ENCODE measurements at places on chromosomes 7 and 10.

DNA sequence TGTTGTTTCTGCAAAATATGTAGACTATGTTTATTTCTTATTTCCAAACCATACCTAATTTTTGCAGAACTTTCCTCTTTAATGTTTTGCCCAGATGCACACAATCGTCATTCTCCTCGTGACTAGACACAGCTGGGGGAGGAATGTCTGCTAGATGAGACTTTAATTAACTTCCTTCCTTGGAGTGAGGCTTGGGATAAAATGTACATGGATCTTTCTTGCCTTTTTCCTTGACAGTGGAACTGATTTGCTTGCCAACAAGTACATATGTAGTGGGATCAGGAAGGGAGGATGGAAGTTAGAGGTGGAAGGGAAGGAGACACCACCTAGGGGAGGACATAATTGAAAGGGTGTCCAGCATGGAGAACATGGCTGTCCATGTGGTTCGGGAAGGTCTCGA is 172.5 kb downstream of the VTI1A start:
- DNase-seq, result no peak

DNA sequence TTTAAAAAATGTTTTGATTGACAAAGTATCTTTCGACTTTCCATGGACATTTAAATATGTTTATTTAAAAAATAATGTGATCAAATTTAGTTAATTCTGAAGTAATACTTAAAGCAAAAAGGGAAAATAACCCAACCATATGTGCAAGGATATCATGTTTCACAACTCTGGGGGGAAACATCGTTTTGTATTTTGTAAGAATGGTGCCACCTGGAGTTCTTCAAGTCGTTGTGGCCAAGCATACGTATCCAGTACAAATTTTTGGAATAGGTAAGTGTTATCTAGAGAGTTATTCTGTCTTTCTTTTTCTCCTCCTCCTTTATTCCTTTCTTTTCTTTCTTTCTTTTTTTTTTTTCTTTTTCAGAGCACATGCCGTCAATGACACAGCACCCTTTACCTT is 176.2 kb upstream of the CSTF2T start:
- DNase-seq, result no peak

DNA sequence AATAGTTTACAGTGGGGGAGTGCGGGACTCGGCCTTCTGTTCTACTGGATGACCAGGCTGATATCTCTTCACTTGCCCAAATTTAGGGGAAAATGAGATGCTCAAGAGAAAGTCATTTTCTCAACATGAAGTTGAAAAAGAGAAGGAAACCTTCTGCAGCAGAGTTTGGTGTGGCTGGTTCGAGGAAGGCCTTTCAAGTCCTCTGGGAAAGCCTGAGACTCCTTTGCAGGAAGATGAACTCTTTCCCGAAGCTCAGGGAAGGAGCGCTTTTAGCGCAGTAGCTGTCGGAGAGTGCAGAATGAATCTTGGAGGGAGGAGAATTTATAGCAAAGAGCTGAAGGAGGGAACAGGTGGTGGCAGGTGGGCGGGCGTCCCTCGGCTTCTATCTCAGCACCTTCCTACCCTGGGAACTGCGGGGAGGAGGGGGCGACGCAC is at the start of gene ATOH7:
ATOH7 (minus strand) TSS at position 297 of the 435 bp plus-strand sequence. CDS start 436 bp downstream, outside the sequence.
- no peak for DNase-seq

GRCh38 chr7:96330193-96330592 is 8.3 kb upstream of the SLC25A13 start:
- no peak for DNase-seq

All from iris pigment epithelial cell (primary cell).